Colonic mucosa (tissue), 4 donors: ENCODE measurements at places on chromosomes 3 and 15.

GRCh38 chr3:56251343-56251945, 216.8 kb downstream of the ERC2 start:
- DNase-seq, result peak; percentile 44

DNA sequence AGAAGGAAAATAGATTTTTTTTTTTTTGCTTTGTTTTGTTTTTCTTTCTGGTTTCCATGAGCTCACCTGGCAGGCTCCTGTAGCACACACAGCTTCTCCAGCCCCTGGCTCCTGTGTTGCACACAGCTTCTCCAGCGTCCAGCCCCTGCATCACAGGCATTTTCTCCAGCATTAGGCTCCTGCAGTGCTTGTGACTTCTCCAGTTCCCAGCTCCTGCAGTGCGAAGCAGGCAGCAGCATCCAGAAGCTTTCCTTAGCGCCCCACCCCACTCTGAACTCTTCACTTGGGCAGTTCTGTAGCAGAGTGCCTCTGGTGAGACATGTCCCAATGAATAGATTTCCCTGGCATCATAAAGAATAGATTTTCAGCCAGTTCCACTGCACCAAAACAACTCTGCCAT, 5.5 kb upstream of the CCDC39 start:
- DNase-seq, result no peak

GRCh38 chr3:194489736-194490612, 3.2 kb upstream of the ATP13A3 start:
- no peak for DNase-seq

DNA sequence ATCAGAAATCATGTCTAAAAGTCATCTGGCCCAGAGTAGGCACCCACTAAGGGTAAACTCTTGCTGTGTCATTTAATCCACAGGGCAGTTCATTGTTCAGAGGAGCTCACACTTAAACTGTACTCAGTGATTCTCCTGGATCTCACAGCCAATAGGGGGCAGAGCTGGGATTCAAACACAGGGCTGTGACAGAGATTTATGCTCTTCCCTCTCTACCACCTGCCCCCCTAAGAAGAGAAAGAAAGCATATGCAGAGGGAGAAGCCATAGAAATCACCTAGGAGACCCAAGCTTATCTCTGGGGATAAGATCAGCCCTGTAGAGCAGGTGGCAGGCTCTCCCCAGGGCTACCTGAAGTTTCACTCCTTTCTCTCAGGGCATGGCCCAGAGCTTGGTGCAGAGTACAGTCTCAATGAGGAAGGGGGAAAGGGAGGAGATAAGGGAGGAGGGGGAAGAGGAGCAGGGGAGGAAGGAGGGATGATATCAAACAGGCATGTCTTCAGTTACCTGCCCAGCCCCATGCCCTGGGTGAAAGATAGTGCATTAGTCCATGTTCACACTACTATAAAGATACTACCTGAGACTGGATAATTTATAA, 51.8 kb upstream of the ADPGK start:
- DNase-seq, result peak; percentile 63

DNA sequence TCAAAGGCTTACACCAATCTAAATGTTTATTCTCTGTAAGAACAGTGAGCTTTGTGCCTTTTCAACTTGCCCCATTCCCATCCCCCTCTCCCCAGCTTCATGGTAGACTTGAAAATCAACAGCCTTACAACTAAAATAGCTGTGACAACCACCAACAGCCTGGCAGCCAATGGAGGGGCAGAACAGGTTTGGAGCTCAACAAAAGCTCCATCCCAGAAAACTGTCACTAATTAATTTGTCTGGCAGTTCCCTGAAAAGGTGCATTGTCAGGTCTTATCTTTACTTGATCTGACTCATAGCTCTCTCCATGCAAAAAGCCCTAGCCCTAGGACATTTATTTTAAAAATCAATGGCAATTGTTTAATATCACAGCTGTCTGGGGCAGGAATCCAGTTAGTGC, 22.6 kb downstream of the MTHFS start:
- no peak for DNase-seq

DNA sequence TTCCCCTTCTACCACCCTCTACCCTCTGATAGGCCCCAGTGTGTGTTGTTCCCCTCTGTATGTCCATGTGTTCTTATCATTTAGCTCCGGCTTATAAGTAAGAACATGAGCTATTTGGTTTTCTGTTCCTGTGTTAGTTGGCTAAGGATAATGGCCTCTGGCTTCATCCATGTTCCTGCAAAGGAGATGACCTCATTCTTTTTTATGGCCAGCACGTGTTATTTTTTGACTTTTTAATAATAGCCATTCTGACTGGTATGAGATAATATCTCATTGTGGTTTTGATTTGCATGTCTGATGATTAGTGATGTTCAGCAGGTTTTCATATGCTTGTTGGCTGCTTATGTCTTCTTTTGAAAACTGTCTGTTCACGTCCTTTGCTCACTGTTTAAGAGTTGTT, 63.1 kb upstream of the NPHP3 start:
- DNase-seq, result no peak

DNA sequence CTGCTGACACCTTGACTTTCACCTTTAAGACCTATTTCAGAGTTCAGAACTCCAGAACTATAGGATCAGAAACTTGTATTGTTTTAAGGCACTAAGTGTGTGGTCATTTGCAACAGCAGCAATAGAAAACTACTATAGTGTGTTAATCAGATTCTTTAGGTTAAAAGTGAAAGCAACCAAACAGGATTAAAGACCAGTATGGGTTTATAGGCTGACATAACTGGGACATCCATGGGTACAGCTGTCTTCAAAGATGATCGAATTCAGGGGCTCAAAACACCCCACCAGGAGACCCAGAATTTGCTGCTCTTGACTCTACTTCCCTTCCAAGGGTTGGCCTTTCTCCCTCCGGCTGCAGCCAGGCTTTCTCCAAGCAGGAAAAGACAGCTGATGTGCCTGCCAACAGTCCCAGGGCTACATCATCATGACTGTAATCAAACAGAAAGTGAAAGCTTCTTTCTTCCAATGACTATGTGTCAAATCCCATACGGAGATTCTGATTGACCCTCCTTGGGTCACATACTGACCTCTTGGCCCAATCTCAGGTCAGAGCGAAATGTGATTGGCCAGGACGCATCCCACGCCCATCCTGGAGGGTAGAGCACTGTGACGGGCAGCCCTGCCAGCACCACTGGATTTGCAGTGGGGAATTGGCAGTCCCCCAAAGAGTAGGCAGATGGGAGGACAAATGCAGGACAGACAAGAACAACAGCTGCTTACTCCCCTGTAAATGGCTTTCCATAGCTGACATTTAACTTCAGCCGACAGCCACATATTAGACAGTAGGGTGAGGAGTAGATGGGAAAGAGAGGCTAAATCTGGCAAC, 51.4 kb upstream of the RNF7 start:
- peak; percentile 72 for DNase-seq

- no peak for DNase-seq
These were observed 32.8 kb upstream of the TOP2B start for GRCh38 chr3:25697553-25697952.

- peak; percentile 31 for DNase-seq
These were observed 744.7 kb downstream of the EPHA3 start for GRCh38 chr3:89851974-89852621.

DNA sequence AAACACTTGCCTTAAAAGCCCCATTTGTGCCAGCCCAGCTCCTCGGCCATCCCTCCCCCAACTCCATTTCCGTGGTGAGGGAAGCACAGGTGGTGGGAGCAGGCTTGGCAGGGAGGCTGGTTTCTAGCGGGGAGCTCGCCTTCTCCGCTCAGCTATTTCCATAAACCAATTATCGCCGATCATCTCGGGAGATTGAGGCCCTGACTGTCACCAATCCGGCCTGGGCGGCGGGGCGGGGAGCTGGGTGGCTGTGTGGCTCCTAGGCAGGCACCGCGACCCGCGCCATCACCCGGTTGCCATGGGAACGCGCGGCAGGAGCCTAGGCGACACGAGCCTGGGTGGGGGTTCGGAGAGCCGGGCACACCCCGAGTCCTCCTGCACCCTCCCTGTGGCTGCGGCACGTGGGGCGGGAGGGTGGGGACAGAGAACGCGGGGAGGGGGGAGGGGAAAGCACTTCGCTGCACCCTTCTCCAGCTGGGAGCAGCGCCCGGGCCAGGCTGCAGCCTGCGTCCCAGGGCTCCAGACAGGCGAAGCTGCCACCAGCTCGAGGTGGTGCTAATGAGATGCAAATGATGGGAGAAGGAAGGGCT, 9.3 kb downstream of the CCDC33 start:
- no peak for DNase-seq

DNA sequence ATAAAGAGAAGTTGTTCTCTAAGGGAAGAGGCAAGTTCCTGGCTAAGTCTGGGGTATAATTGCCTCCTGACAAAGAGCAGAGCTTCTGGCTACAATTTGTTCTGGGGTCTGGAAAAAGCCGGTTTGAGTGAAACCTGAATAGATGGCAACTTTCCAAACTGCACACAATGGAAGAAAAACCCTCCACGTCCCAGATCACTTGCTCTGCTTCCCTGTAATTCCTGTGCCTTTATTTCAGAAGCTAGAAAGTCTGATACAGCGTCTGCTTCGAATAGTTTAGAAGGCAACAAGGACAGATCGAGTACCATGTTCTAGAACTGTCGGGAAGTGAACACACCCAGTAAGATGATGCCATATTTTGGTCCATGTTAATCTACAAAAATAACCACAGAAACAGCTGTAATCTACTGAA, 1.6 kb upstream of the WDR82 start:
- DNase-seq, result no peak

DNA sequence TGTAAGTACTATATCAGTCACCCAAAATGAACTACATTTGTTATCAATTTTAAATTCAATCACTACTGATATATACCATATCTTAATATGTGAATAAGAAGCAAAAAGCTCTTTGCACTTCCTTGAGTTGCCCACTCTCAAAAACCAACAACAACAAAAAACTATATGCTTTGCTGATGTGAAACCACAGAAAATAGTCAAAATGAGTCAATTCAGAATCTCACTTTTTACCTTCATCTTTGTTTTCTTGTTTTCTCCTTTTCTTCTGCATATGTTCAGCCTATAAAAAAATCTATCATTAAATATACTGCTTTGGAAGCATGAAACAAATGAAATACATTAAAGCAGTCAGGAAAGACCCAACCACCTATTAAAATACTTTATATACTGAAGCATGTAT, 80.7 kb downstream of the UBR1 start:
- DNase-seq, result no peak
